ENCODE measurements at places on chromosomes 11 and 22.

DNA sequence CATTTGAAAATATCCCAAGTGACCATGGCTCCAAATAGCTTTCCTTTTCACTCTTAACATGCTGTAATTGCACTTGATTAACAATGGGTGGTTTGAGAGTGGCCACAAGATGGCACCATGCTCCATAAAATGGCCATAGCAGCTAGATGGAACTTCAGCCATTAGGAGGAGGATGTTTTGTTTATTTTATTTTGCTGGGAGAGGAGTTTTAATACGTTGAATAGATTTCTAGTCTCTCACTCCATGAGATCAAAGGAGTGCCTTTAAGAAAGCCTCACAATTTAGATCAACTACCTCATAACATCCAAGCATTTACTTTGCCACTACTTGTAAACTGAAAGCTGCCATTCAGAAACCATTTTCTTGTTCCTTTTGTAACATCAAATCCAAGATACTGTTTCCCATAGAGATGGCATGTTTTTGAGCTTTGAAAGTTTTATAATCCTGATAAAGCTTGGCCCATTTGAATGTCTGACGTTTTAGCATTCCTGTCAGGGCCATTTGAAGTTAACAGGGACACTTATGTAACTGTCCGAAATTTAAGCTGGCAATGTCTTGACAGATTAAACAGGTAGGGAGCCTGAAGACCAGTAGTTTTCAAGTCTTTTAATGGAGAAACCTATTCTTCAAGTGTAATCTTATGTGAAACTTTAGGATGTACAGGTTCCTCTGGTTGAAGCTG lies 4.7 kb downstream of the FEN1 start:
- peak; percentile 86 for DNase-seq

GRCh38 chr11:35747668-35748067 lies 85.1 kb downstream of the TRIM44 start:
- no peak for DNase-seq

GRCh38 chr11:29328961-29329441 lies 687.8 kb downstream of the KCNA4 start:
- no peak for DNase-seq

- peak; percentile 74 for DNase-seq
Observed at GRCh38 chr11:57456960-57457642, 3.2 kb upstream of the RTN4RL2 start.

- DNase-seq: no peak
Observed at GRCh38 chr11:125358254-125358840, 137.7 kb downstream of the FEZ1 start.

GRCh38 chr22:17109113-17109865 lies 11.9 kb downstream of the TMEM121B start:
- no peak for DNase-seq

DNA sequence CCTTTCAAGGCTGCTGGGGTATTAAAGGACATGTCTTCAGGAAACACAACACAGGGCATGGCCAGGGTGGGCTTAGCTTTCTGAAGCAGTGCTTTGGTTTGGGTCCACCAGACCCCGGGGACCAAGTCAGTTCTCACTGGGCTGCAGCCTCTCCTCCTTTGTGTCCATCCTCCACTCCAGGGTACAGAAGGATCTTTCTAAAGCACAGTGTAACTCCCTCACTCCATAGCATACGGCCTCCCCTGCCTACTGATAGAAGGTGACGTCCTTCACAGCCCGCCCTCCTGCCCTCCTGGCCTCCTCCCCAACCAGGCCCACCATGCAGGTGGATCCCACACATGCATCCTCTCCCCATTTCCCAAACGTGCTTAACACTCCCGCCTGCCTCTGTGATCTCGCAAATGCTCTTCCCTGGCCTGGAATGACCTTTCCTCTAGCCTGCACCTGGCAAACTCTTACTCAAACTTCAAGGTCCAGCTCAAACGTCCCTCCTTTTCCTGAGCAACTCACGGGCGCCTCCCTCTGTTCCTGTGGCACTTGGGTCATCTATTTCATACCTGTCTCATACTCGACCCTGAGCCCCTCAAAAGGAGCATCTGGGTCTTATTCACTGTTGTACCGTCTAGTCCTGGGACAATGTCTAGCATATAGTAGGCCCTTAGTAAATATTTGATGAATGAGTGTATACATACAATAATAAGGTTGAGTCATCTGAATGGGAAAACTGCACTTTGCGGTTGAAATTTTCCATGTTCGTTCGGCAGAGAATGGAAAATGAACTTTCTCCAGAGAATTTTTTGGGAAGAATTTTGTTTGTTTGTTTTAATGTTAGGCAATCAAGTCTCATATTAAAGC lies 187.7 kb downstream of the EFCAB6 start:
- DNase-seq: no peak

DNA sequence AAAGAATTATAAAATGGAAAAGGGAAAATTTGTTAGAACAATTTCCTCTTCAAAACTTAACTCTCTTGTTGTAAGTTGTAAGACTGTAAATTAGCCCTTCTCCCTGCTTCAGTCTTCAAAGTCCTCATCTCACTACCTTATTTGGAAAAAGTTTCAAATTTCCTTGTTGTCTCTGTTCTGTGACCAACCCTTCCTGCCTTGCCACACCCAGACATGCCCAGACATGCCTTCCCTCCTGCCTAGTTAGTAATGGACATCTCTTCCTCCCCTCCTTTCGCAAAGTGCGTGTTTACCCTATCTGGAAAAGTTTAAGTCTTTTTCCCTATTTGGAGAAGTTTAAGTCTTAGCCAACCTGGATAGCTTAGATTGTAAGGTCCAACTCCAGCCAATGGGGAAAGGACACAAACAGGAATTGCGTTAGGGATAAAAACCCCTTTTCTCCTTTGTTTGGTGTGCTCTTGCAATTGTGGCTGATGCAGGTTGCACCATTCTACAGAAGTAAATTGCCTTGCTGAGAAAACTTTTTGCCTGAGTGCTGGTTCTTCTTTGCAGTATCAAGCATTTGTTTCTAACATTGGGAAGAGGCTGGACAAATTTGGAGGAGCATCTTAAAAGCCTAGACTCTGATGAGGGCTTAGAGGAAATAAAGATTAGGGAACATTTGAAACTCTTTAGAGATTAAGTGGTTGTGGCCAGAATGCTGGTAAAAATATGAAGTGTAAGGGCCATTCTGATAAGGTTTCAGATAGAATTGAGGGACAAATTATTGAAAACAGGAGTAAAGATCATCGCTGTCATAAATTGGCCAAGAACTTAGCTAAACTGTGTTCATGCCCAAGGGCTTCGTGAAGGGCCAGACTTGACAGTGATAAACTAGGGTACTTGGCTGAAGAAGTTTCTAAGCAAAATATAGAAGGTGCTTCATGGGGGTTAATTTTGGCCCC lies 15.4 kb downstream of the OR52K2 start:
- no peak for DNase-seq

- peak; percentile 99 for DNase-seq
Observed at GRCh38 chr11:8682303-8683114, at the start of the genes RPL27A and TRIM66. Gene RPL27A, plus strand, starts transcription at chr11:8682792. Its CDS starts 22 bp downstream, at chr11:8682814. Gene TRIM66, minus strand, starts transcription at chr11:8682665. Its CDS starts 10,391 bp downstream, at chr11:8672274.

DNA sequence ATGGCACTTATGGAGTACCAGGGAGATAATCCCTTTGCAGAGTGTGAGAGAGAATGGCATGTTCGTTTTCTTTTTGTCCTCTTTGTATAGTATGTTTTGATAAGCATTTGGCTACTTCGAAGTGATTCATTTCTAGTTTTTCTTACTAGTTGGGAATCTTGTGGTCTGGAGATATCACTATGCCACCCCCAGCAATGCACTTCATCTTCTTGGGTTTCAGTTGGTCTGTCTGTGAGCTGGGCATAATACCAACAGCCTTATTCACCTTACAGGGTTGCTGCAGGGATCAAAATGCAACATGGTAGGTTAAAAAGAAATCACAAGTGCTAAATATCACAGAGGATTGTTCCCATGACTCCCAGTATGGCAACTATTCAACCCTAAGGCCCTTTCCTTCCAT lies 387.8 kb upstream of the CADM1 start:
- no peak for DNase-seq

DNA sequence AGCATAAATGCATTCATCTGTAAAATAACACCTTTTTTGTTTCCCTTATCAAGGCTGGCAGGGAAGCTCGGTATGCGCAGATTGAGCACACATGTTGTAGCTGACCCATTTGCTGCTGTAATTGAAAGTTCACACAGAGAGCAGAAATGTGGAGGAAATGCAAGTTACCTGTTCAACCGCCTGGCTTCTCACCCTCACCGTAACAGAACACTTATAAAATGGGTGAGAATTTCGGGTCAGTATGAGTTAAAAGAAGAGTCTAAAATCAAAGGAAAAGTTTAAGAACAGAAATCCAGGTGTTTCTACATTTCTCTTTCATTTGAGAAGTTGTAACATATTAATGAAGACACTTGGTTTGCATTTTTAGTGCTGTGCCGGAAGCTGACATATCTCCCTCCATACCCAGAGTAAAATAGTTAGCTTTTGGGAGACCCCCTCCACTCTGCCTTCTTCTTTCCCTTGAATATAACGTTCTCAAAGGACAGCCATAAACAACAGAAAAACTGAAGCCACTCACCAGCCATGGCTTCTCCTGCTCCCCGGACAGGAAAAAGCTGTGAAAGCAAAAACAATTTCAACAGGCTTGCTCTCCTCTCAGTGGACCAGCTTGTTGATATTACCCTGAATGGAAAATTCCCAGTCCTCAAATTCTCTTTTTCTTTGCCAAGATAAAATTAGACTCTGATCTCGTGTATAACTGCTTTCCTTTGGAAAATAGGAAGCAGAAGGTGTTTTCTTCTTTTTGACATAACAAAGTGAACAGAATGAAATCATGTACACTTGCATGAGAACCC lies at the start of gene CASP12:
Gene CASP12 (minus strand): TSS at position 570 of the 794 bp plus-strand sequence.
- DNase-seq: no peak

DNA sequence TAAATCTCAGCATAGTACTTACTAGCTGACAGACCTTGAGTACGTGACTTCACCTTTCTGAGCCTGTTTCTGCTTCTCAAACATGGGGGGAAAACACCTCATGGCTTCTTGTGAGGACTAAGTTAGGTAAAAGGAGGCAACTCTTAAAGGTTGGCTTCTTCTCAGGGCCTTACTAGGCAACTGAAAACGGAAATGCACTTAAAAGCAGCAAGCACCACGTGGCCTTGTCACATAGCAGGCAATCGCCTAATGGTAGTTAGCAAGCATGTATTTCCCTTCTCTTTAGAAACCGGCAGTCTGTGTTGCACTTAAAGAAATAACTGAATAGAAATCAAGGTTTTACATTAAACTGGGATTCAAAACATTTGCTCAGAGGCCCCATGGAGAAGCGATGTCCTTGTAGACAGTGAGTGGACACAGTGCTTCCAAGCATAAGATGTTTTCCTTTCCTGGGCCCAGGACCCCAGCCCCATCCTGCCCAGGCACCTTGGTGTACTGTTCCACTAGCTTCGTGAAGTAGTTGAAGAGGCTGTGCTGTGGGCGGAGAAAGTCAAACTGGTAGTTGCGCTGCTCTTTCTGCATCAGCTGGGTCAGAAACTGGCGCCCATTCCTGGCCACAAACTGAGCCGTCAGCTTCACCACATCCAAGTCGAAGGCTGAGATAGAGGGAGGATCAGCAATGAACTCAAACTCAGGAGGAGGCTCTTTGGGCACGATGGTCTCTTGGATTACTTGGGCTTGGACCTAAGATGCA lies 12.1 kb downstream of the SF3A1 start:
- no peak for DNase-seq

- no peak for DNase-seq
Observed at GRCh38 chr11:33475993-33476392, 218.8 kb downstream of the HIPK3 start.

DNA sequence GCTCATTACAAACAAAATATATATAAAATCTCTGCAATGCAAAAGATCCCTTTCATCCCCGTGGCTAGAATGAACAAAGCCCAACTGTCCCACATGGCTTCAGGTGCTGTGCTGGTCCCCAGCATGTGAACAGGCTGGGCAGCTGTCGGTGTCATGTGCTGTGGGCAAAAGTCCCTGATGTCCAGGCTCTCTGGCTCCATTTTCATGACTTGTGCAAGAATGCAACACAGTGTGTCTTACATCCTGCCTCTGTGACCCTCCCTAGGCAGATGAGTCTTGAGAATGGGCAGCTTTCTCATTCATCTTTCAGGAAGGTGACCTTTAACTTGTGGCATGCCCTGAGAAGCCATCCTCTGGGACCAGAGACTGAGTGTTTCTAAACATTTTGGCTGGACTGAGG lies 14.5 kb downstream of the GUCD1 start:
- DNase-seq: no peak

DNA sequence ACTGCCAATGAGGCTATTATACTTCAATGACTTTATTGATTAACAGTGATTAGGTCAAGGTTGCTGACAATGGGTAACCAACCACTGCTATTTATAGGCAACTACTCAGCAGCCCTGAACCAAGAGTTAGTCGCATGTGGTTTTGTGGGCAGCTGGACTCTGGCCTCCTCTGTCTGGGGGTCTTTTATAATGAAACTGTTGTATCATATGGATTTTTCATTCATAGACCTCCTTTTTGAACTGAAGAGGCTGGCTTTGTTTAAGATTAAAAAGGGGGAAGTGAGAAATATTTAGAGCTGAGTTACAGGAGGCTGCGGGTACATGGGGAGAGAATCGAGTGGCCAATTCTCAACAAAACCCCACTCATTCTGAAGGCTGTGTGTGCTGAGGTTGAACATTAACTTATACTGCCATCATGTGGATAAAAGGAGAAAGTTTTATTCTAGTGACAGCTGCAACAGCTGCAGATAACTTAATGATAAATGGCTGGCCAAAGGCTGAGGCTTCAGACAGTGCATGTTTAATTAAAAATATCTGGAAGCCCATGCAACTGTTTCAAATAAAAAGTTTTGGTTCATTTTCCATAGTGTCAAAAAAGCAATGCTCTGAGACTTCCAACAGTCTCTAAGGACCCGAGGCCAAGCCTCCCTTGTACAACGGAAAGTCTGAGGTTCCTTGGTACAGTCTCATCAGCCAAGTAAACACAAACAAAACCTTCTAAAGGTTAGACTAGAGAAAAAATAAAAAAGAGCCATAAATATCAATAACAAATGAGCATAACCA lies 682.6 kb downstream of the KCNA4 start:
- DNase-seq: no peak

- DNase-seq: no peak
Observed at GRCh38 chr22:47071078-47071806, 308.8 kb downstream of the TBC1D22A start.

- no peak for DNase-seq
Observed at GRCh38 chr11:71333473-71333872, 81.1 kb upstream of the SHANK2 start.

- DNase-seq: no peak
Observed at GRCh38 chr11:46856605-46857343, 10.7 kb upstream of the CKAP5 start.

DNA sequence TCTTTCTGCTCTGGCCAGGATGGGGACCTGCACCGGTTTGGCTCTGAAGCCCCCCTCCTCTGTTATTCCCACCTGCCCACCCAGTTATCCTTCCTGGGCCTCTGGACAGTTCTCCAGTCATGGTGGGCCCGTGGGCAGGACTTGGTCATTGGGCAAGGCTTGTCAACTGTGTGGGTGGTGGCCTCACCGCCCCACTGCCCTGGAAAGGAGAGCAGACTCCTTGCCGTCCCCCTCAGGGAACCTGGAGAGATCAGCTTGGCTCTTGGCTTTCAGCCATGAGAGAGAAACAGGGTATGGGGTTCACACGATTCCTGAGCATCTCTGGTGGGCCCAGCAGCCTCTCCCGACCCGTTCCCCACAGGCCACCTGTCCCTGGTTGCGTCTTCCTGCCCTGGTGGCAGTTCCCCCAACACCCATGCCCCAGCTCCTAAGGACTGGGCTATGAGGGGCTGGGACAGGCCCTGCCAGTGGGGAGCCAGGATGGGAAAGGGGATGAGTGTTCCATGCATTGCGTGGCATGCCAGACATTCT lies 92.3 kb downstream of the MORC2 start:
- no peak for DNase-seq
